Stimulated activated naive CD8-positive, alpha-beta T cell treated with anti-CD3 and anti-CD28 coated beads, Interleukin-15, amount 100 ng/mL, for 72 hours (primary cell): ENCODE measurements at places on chromosomes 12 and 14.

GRCh38 chr12:58082996-58083395 lies 141.6 kb downstream of the ATP23 start:
- DNase-seq: no peak

DNA sequence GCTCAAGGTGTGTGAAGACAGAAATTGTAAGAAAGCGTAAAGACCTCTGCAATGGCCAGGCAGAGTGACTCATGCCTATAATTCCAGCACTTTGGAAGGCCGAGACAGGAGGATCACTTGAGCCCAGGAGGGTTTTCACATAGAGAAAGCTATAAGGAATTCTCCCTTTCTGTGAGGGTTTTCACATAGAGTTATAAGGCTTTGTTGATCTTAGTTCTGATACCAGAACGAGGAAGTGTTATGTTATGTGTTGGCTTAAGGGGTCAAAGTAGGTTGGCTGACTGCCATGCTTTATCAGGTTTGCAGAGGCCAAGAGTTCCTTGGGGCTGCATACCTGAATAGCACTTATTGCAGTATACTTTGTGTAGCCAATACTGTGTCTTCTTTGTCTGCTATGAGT lies 139.1 kb downstream of the ERC1 start:
- no peak for DNase-seq

- no peak for DNase-seq
Measured at GRCh38 chr12:48182631-48183030, 813 bp upstream of the CCDC184 start.

DNA sequence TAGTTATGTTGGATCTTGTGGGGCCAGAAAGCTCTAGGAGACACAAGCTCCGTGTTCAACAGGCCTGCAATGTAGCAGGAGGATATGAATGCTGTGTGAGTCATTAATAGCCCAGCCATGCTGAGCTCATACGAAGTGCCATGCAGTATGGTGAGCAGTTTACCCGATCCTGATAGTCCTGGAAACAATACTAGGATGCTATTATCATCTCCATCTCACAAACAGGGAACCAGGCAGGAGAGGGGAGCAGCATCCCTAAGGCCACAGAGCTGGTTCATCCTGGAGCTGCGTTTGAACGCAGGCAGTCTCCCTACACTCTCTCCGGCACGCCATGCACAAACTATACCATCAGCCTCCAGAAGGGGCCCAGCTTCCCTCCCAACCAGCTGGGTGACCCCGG lies 20.5 kb downstream of the TTC7B start:
- no peak for DNase-seq

GRCh38 chr12:111812881-111813741 lies 28.9 kb upstream of the MAPKAPK5 start:
- DNase-seq: peak; percentile 52

- no peak for DNase-seq
Measured at GRCh38 chr12:71725011-71725410, 29.7 kb upstream of the RAB21 start.

DNA sequence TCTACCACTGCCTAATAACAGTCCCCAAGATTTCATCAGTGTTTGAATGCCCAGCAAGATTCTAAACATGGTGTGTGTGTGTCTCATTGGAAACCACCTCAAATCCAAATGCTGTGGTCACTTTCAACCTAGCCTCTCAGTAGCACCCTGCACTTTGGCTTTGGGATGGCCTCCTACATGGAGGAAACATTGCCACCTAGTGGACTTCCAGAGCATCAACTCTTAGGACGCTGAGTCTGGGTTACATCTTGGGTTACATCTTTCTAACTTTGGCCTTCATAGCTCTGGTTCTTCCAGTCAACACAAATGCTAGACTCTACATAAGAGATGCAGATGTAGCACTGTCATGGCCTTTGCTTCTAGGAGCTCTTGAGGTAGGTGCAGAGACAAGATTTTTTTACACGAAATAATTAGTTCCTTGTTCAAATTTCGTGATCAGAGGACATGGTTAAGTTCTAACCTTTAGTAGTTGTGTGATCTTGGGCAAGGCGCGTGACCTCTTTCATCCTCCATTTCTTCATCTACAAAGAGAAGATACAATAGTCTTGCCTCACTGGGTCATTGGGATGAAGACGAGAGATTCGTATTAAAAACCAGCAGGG lies 113.5 kb upstream of the VASH1 start:
- DNase-seq: peak; percentile 15

DNA sequence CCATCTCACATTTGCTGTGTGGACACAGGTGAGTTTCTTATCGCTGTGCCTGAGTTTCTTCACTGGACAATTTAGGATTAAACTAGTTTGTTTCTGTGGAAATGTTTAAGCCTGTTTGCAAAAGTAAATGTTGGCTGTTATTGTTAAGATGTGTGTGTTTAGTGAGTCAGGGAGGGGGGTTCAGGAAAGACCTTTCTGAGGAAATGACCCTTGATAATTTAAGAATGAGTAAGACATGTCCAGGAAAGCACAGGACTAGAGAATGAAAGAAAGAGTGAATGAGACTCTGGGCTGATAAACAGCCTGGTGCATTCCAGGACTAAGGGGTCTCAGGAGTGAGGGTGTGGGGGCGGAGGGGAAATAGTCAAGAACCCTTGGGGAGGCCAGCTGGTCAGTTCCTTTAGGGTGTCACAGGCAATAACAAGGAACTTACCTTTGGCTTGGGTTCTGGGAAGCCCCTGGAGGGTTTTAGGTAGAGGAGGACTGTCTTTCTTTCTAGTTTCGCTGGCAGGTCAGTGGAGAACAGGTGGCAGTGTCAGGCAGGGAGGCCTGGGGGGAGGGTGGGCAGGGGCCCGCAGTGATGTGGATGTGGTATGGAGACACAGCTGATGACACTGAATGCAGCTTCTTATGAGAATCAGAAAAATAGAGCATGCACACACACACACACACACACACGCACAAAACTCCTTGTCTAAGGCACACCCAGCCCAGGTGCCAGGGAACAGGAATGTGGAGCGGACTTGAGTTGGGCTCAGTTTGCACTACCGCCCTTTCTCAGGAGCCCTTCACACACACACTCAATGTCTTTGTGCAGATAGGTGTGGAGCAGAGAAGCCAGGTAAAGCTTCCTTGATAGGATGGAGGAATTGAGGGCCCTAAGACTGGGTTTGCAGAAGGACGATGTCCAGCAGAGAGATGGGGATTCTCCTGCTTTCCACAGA lies 1005.5 kb downstream of the VRK1 start:
- DNase-seq: no peak

DNA sequence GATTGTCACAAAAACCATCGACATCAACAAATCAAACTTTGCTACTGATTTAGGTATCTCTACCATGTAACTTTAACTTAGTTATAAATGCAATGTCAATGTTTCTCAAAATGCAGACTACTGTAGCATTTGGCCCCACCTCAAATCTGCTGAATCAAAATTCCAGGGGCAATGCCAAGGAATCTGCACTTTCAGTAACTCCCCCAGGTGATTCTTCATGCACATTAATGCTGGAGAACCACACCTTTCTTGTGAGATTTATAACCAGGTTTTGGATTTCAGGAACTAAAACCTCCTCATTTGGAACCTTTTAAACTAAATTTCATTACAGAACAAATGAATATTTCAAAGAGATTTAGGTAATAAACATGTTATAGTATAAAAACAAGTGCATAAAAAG lies 4.9 kb downstream of the ATP2B1 start:
- DNase-seq: no peak

GRCh38 chr12:67818459-67818903 lies 169.9 kb downstream of the DYRK2 start:
- no peak for DNase-seq

GRCh38 chr14:103711516-103712431 lies 3.5 kb downstream of the XRCC3 start:
- DNase-seq: no peak

DNA sequence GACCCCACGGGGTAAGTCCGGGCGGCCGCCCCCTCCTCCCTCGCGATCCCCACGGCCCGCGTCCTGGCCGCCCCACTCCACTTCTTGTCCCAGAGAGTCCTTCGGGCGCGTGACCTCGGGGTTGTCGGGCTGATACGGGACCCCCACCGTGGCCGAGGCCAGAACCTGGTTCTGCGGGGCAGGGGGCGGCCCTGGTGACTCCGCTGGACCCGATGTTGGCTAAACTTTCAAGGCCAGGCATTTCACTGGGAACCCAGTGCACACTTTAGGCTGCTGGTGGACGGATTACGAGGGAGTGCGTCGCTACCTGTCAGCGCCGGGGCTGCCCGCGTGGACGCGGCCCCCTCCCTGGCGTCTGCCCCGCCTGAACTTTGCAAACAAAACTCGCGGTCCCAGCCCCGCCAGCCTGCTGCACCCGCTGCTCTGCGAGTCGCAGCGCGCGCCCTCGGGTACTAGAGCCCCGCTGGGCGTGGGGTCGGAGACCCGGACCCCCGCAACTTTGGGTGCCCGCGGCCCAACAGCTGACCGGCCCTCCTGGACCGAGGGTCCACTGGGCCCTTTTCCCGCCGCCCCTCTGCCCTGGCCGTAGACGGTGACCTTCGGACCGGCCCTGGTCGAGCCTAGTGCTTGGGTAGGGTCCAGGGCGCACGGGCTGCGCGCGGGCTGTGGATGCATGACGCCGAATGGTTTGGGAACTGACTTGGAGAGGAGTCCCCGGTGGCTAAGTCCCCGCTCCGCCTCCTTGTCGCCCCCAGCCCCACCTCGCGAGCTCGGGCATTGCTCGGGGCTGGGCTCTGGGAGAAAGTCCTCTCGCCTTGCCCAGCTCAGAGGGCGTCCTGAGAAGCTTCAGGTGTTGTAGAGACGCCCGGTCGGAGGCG lies 624 bp downstream of the RIN3 start:
- DNase-seq: peak; percentile 41

DNA sequence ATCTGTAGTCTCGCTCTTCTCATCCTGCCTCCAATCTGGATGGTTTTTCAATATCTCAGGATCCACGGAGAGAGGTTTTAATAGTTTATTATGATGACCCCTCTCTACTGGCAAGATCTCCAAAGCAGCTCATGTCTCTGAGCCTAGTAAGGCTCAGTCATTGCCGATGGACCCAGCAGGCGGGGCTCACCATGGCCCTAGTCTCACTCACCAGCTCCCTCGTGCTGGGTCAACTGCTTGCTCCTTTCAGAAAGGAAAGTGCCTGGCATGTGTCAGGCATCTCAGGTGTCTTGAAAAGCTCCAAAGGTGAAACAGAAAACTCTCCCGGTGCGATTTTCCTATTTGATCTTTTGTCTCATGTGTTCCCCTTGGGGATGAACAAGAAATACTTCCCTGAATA lies 179.0 kb downstream of the CALM1 start:
- no peak for DNase-seq

DNA sequence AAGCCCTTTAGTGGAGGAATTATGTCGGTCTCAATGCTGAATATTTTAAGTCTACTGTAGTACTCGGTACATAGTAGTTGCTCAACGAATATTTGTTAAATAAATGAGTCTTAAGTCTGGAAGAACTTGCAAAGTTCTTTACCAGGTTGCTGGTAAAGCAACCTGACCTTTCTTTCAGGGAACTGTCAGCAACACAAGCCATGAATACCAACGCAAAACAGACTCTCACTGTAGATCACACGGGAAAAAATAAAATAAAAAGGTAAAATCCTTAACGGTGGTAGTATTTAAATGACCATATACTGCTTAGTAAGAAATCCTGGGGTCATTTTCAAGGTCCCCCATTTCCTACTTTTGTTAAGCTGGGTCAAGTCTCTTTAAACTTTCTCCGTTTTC lies 447 bp upstream of the NUBPL start:
- DNase-seq: no peak

DNA sequence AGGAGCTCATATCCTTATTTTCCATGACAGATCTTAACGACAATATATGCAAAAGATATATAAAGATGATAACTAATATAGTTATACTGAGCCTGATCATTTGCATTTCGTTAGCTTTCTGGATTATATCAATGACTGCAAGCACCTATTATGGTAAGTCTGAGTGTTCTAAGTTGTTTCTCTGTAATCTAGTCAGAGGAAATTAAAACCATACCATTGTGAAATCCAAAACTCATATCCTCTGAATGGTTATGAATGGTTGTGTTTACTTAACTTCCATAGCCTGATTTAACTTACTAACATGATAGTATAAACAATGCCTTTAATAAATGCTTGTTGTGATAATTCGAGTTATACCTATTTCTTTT lies 760 bp downstream of the TMEM19 start:
- no peak for DNase-seq

- no peak for DNase-seq
Measured at GRCh38 chr12:101919447-101919846, 42.1 kb downstream of the DRAM1 start.

DNA sequence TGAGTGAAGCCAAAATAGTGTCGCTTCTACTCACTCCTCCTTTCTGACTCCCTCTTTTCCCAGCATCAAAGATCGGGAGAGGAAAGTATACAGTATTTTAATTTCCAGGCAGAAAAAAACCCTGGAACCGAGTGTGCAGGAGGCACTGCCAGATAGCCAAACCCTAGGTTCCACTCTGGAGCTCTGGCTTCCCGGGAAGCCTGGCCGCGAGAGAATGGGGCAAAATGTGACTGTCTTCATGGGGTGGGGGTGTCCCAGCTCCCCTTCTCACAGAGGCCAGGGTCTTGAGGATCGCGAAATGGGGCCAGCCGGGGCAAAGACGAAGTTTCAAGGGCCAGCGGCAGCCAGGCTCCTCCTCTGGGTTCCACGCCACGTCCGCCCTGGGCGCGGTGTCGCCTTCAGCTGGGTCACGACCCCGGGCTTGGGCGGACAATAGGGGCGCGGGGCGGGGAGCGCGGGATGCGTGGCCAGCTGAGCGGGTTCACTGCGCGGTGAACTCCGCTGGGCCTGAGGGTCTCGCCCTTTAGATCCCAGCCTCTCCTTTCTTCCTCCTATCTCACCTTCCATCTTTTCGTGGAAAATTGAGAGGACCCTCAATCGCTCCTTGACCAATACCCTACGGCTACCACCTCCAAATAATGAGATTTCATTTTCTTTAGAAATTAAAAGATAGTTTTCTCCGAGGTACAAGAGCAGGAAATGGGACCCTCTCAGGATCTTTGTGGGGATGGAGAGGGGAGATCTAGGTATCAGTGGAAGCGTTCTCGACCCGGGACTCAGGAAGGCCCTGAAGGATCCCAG lies 6.7 kb downstream of the HOXC4 start:
- DNase-seq: no peak

GRCh38 chr14:38253676-38254075 lies 2.2 kb downstream of the CLEC14A start:
- DNase-seq: no peak

GRCh38 chr12:52216100-52216499 lies 16.9 kb upstream of the KRT7 start:
- DNase-seq: no peak
